ENCODE measurements at places on chromosomes 7 and 10.

DNA sequence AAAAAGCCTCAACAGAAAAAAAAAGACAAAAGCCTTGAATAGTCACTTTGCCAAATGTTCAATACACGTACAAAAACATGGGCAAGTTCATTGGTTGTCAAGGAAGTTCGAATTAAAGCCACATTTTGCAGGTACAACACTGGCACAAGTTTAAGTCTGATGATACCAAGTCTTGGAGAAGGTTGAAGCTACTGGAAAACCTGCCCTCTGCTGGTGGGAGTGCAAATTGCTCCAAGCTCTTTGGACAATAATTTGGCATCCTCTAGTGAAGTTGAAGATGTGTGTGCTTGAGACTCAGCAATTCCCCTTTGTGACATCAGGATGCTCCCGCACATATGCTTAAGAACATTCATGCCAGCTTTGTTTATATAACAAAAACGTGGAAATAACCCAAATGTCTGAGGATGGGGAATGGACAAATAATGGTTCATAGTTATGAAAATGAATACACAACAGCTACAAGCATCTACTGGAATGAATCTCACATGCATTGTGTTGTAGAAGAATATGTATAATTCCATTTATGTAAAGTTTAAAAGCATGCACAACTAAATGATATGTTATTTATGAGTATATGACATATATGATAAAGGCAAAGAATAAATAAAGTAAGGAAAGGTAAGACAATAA is 120.0 kb upstream of the PLPP4 start:
- DNase-seq, result peak; percentile 38

DNA sequence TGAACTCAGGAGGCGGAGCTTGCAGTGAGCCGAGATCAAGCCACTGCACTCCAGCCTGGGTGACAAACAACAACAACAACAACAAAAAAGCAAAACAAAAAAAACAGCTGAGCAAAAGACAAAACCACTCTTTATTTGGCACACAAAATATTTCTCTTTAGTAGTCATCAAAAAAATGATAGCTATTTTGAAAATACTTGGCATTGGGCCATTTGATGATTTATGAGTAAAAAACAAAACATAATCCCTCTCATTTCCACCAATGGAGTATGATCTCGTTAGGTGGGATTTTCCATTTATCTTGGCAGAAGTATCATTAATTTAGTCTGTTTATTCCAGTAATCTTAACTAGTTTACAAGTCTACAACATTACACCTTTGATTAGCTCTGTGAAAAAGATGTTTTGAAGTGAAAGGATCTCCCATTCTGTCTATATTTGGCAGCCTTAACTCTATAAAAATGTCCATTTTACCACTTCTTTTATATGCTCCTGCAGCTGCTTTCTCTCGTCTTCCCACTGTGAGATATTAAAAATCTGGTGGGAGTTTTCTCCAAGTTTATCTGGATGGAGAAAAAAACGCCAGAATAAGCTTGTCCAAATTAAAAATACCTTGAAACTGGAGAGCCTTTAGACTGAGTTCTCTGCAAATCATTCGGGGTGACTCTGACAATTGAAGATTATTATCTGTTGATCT is 58.8 kb upstream of the AGMO start:
- no peak for DNase-seq

GRCh38 chr10:84194424-84195043 is at the start of gene CDHR1:
CDHR1 (plus strand) TSS chr10:84194537; CDS start chr10:84194761, 224 bp downstream.
- DNase-seq, result peak; percentile 32

DNA sequence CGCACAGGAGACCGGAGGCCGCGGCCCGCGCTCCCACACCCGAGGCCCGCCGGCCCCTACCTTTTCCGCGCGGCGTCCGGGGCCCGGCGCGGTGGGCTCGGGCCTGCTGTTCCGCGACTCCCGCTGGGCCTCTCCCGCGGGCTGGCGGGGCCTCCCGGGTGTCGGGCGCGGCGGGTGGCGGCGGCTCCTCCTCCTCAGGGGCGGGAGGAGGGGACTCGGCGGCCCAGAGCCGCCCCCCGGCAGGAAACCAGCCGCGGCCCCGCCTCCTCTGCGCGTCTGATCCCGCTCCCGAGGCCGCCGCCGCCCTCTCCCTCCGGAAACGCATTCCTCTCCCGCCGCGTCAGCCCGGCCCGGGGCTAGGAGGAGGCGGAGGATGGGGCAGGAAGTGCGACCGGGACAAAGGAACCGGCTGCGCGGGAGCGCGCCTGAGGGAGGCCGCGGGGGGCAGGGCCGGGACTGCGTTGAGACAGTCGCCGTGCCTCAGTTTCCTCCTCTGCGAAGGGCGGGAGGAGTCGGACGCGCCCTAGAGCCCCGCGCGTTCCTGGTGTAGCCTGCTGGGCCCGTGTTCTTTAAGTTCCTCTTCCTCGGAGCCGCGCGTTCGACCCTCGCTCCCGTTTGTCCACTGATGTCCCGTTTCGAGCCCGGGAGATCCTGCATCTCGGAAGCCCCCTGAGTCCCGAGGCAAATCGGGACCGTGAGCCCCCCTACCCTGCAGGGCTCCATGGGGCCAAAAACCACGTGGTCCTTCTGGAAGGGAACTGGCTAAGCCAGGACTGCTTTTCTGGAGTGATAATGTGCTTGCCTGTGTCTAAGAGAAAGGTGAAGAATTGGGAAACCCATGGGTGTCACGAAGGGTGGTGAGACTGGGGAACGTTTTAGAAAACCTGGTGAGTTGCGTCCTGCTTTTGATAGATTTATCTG is at the start of gene ITGB1:
Gene ITGB1, minus strand, starts transcription at position 146 of the 921 bp plus-strand sequence. CDS start 22,672 bp downstream, outside the sequence.
- peak; percentile 63 for DNase-seq

DNA sequence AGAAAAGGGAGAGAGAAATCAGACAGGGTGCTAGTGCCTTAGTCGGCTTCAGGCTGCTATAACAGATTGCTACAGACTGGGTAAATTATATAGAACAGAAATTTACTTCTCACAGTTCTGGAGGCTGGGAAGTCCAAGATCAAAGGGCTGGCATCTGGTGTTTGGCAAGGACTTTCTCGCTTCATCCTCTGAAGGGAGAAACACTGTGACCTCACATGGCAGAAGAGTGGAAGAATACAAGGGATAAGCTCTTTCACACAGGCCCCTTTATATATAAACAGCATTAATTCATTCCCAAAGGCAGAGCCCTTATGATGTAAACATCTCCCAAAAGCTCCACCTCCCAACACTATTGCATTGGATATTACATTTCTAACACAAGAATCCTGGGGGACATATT is 235.5 kb upstream of the INHBA start:
- DNase-seq, result no peak

GRCh38 chr7:112161253-112162141 is 44.7 kb downstream of the DOCK4 start:
- DNase-seq, result no peak

DNA sequence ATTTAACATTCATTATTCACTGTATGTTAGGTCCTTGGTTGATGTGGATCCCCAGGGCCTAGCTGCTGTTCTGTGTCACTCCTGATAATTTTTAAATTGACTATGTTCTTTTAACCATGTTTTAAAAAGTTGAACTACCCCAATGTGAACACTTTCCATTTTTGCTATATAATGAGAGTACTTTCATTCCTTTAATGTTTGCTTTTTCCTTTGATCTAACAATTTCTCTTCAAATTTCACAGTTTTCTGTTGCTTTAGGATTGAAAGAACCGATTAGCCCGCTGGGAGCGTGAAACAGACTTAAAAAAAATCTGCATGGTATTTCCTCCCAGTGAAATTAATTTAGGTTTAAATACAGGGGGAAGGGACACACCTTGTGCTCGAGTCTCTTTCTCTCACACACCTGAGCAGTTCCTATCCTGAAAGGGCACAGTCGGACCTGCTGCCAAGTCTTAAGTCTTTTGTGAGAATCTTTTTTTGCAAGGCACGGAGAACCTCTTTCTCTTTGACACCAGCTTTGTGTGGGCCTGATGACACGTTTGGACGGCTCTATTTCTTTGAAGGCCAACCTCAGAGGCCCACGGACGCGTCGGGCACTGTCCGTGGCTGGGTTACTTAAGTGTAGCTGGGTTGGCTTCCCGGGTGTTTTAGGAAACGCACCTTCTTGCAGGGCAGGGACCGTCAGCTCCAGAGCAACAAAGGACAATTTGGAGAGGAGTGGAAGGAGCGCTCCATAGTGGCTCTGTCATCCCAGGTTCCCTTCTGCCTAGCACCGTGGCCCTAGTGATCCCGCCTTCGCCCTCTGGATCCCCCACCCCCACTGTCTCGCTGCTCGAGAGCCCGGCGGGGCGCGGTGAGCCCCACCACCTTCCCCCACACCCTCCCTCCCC is 1.0 kb upstream of the CHN2 start:
- DNase-seq, result no peak

- no peak for DNase-seq
These were observed 56.0 kb downstream of the LGI1 start for GRCh38 chr10:93813507-93814465.

- no peak for DNase-seq
These were observed 303.7 kb downstream of the CCDC3 start for GRCh38 chr10:12697764-12698163.

- DNase-seq, result no peak
These were observed 18.8 kb upstream of the CHST12 start for GRCh38 chr7:2384354-2385243.

DNA sequence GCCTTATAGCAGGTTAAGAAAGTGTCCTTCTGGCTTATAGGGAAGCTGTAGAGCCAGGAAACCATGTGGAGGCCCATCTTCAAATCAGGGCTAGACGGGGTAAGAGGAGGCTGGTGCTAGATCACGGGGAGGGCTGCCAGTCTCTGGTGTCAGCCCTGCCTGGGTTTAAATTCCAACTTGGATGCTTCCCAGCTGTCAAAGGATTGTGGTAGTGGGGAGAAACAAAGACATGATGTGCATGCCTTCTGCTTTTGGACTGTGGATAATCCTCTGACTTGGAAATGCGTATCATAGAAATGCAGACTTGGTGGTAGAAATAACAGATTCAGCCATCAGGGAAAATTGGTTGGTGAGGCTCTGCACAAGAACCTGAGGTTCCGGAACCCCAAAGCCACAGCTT is 325.6 kb downstream of the PHTF2 start:
- no peak for DNase-seq

DNA sequence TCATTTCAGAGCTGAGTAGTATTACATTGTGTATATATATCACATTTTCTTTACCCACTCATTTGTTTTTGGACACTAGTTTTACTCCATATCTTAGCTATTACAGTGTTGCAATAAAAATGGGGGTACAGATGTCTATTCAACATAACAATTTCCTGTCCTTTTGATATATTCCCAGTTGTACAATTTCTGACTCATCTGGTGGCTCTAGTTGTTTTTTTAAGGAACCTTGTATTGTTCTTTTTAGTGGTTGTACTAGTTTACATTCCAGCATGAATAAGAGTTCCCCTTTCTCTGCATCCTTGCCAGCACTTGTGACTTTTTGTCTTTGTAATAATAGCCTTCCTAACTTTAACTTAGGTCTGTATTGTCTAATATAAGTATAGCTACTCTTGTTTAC is 739.9 kb downstream of the XPNPEP1 start:
- DNase-seq, result no peak

- peak; percentile 44 for DNase-seq
These were observed 29.1 kb upstream of the CALD1 start for GRCh38 chr7:134750083-134751062.

GRCh38 chr7:602341-603141 is 82.9 kb upstream of the PDGFA start:
- no peak for DNase-seq

DNA sequence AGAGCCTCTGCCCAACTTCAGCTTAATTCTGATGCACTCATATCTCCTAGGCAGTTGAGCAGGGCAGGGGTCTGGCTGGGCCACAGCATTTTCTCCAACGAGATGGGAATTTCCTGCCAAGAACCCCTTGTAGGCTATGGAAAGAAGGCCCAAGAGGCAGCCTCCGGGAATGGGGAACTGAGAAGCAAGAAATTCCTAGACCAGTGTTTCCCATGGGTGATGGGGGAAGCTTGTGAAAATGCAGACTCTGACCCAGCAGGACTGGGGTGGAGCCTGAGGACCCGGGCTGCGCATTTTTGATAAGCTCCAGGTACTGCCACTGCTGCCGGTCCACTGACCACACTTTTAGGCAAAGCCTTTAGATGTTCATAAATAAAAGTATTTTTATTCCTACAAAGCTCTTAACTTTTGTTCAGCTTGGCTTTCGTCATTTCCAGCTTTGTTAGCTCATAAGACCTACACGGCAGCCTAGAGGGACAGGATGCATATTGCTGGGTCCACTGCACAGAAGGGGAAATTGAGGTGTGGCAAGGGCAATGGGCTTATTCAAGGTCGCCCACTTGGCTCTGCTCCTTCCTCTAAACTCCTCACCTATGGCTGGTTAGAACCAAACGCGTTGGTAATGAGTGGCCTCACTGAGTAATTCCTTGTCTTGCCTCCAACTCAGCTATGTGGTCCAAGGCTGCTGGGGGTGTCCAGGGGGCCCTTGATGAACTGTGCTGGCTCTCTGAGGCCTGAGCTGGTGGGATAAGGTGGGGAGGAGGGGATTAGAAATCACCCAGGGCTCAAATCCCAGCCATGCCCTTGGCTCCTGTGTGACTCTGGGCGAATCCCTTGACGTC is 29.5 kb downstream of the ZCCHC24 start:
- no peak for DNase-seq

DNA sequence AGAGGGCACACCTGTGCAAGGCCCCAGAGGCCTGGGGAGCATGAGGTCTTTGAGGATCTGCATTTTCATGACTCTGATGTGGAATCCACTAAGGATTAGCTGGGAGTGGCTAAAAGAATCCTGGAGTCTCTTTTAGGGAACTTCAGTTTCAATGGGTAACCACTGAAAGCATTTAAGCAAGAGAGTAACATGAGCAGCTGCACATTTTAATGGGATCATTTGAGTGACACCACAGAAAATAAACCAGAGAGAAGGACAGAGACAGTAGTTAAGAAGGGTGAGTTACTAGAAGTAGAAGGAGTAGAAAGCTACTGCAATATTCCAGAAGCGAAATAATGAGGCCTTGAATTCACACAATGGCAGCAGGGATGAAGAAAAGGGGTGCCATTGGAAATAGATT is 5.2 kb downstream of the GOT1 start:
- no peak for DNase-seq

- DNase-seq, result no peak
These were observed 8.3 kb upstream of the SMKR1 start for GRCh38 chr7:129494041-129494440.

GRCh38 chr10:127585519-127586023 is 36.5 kb downstream of the NPS start:
- DNase-seq, result no peak

- no peak for DNase-seq
These were observed 130.1 kb downstream of the CELF2 start for GRCh38 chr10:11147722-11148121.

GRCh38 chr10:102741726-102742237 is 2.0 kb upstream of the WBP1L start:
- DNase-seq, result no peak

- no peak for DNase-seq
These were observed 62.5 kb upstream of the KCNMA1 start for GRCh38 chr10:77700086-77700485.
